Cardiac atrium fibroblast (primary cell): ENCODE measurements at places on chromosomes 6 and 20. TPM values are rescaled to one million over a fixed set of nuclear protein-coding genes. Genes with fewer than 3 reads are reported as not detected.

The GPR63 gene
- under 0.01 TPM in 1 of 2 replicates, not detected in the other for total RNA-seq

The CPXM1 gene
- total RNA-seq = 0.97 and 2.5 TPM in 2 replicates

The ANKRD66 gene
- not detected in 2 replicates for total RNA-seq

The RAD21L1 gene
- total RNA-seq = not detected in 2 replicates

The IL17A gene
- not detected in 2 replicates for total RNA-seq

The BPIFA1 gene
- total RNA-seq = not detected in 2 replicates

The TREML2 gene
- not detected in 2 replicates for total RNA-seq

The HCRTR2 gene
- total RNA-seq = not detected in 2 replicates

The SLC22A7 gene
- total RNA-seq = not detected in 2 replicates

The CDH4 gene
- total RNA-seq = 0.32 and 0.54 TPM in 2 replicates

The TMEM74B gene
- total RNA-seq = 1.1 and 1.5 TPM in 2 replicates

The COL10A1 gene
- total RNA-seq = not detected in 2 replicates

The FAM50B gene
- total RNA-seq = 3.2 and 6.5 TPM in 2 replicates

The ATP6V1G2 gene
- total RNA-seq = 1.3 TPM in 2 replicates

The KCNK17 gene
- not detected in 2 replicates for total RNA-seq

The AGER gene
- 1.6 and 2.6 TPM in 2 replicates for total RNA-seq

The ZNF512B gene
- 8.7 and 11.7 TPM in 2 replicates for total RNA-seq

The ME1 gene
- total RNA-seq = 12.8 and 21.7 TPM in 2 replicates

The GSTA3 gene
- total RNA-seq = not detected in 2 replicates

The EPPIN gene
- not detected in 2 replicates for total RNA-seq

The SLC26A8 gene
- not detected in 2 replicates for total RNA-seq

The TSPO2 gene
- not detected in 2 replicates for total RNA-seq

The HSPA1A gene
- 59.8 and 77.6 TPM in 2 replicates for total RNA-seq

The CENPW gene
- total RNA-seq = 0.72 and 2.6 TPM in 2 replicates

The HTR1E gene
- total RNA-seq = not detected in 2 replicates

The ZSCAN16 gene
- 3.4 TPM in 1 of 2 replicates, not detected in the other for total RNA-seq

The TTK gene
- 2.9 and 11.2 TPM in 2 replicates for total RNA-seq
